ENCODE measurements at places on chromosomes 5 and 9.

DNA sequence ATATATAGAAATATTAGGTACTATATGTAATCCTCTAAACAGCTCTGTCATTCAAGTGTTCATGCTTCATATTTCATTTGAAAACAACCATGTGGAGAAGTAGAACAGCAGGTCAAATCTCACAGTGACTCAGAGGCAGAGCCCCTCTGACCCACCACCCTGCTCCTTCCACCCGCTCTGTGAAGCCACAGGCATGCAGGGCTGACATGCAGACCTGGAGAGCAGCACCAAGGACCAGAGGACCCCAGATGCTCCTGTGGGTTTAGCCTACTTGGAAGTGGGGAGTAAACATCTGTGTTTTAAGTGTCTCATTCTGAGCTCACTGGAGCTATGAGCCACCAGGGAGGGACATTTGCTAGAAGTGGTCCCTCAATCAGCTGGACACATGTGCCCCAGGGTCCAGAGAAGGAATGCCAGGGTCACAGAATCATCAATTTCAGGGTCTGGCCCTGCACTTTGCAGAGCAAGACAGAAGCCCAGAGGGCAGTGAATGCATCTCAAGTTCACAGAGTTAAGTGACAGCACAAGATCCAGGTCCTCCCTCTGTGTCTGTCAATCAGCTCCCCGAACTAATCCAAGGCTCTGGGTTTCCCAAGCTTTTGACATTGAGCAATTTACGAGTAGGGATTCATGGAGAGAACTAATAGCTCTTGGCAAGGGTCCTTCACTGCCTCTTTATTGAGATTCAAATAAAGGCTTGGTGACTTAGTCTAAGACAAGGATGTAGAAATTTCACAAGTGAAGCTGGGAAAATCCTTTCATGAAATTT lies 441.1 kb downstream of the SEMA5A start:
- no peak for DNase-seq

- no peak for DNase-seq
Observed at GRCh38 chr5:125549322-125549911, 803.0 kb upstream of the ZNF608 start.

DNA sequence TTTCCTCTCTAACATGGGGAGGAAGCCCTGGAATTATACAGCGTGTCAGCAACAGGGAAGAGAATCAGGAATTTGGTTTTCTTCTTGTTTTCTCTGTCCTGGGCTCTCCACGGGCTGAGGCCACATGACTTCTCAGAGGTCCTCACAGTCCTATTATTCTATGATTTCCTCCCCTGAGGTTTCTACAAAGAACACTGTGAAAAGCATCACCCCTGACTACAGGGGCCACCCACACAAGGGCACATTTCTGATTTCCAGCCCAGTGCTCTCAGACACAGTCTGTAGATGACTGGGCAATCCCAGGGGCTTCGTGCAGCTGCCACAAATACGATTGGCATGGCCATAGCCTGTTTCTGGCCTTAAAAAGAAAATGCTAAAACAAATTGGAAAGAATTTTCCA lies 284.9 kb downstream of the CEMIP2 start:
- DNase-seq = no peak

DNA sequence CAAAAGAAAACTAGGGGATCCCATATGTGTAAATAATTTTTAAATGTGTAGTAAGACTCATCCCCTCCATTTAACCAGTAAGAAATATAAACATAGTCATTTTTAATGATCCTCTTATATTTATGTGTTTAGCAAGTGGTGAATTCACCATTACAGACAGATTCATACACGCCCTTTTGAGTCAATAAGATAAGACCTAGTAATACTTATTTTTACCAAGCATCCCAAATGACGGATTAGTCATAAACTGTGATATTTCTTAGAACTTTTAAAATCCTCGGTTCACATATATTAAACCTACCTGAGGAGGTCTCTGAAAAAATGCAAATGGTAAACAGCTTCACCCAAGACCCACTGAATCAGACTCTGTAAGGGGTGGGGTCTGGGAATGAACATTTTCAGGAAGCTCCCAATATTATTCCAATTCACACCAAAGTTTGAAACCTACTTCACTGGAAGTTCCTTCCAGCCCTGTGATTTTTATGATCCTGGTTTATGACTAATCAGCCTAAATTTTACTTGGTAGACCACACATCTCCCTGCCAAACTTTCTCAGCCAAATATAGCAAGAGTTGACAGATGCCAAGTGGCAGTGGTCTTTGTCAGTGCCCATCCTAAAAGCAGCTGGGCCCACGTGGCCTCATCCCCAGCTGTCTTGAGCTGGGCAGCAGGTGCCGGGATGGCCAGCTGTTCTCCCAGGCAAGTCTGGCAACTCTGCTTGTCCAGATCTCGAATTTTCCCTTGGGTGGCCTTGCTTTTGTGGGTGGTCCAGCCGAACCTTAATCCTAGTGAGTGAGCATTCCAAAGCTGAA lies 559.0 kb upstream of the RGMB start:
- no peak for DNase-seq

GRCh38 chr9:134875371-134875770 lies 5.2 kb upstream of the FCN2 start:
- no peak for DNase-seq

DNA sequence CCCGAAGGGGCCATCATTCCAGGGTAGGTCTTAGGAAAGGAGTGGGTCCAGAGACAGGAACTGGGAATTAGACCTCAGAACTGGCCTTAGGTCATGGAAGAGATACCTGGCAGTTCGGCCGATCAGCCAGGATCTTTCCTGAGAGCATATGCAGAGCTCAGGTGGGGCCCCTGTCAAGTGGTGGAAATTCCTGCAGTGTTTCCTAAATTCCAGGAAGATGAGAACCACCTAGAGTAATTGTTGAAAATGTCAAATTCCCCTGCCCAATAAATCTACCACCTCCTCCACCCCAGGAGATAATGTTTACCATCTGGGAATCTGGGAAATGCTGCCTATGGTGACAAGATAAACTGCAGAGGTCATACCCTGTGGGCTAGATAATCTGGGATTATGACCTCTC lies 14.6 kb downstream of the TMEM171 start:
- no peak for DNase-seq

- no peak for DNase-seq
Observed at GRCh38 chr5:179802207-179802883, 4.3 kb downstream of the MGAT4B start.

DNA sequence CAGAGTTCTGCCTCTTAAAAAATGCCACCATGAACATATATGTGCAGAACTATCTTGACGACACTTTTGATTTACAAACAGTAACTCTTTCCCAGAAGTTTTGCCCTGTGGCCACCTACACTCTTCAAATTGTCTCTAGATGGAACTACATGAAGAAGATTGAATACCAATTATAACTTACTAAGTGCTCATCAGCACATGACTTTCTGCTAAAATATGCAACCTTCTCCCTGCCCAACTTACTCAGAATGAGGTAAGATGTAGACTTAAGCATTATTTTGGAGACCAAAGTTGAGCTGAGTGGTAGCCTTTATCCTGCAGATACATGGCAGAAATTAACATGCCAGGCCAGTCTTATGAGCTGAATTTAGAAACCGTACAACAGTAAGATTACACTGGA lies 105.4 kb downstream of the SEMA5A start:
- DNase-seq = no peak

DNA sequence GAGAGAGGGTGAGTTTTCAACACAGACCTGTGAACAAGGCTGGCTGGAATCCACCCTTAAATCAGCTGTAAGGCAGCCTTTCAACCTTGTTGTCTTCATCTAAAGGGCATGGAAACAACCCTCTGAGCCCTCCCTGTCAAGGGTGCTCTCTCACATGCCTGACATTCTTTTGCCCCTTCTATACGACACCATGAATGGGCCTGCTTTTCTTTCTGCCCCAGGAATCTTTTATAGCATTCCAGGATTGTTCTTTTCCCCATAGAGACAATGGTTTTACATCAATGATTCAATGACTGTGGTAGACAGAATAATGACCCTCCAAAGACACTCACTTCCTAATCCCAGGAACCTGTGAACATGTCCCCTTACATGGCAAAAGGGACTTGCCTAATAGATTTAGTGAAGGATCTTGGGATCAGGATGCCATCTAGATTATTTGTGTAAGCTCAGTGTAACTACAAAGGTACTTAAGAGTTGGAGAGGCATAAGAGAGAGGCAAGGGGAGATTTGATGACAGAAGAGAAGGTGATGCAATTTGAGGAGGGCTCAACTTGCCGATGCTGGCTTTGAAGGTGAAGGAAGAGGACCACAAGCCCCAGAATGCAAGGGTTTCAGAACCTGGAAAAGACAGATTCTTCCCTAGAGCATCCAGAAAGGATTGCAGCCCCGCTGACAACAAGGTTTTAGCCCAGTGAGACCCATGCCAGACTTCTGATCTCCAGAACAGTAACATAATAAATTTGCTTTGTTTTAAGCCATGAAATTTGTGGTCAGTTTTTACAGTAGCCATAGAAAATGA lies 29.2 kb upstream of the HMHB1 start:
- peak; percentile 6 for DNase-seq

- peak; percentile 25 for DNase-seq
Observed at GRCh38 chr5:54516051-54516655, 1.4 kb upstream of the SNX18 start.

DNA sequence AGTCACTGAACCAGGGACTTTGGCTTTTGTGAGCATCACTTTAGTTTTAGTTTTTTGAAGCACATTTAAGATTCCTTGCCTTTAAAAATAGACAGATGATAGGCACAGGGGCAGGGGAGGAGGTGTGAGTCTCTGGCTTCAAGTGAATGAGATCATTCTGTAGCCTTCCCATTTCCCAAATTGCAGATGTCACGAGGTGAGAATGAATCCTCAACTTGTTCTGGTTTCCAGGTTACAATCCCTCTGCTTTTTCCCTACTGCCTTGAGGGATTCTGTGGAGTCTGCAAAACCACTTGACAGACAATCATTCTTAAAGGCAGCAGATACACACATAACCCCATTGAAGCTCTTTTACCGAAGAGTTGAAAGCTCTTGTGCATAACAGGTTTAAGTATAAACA lies 332.4 kb downstream of the DMAC1 start:
- no peak for DNase-seq

- DNase-seq = no peak
Observed at GRCh38 chr5:18003784-18004183, 369.5 kb downstream of the TAF11L14 start.

DNA sequence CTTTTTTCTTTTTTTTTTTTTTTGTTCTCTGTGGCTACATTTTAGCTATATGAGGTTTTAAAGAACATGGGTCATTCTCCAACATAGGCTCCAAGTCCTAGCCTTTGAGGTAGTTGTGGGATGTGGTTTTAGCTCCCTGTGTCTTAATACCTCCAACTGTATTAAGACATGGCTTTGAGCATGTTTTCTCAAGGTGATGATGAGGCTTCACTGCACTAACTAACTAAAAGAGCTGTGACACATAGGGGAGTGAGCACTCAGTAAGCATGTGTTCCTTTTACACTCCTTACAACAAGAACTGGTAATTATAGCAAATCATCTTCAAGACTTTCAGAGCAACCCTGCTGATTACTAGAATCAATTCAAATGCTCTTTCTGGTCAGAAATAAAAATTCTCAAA lies 333.6 kb upstream of the CCNH start:
- no peak for DNase-seq

GRCh38 chr9:137632230-137633161 lies 13.7 kb downstream of the EHMT1 start:
- DNase-seq = no peak

- no peak for DNase-seq
Observed at GRCh38 chr5:59091965-59092364, 509.1 kb downstream of the RAB3C start.

DNA sequence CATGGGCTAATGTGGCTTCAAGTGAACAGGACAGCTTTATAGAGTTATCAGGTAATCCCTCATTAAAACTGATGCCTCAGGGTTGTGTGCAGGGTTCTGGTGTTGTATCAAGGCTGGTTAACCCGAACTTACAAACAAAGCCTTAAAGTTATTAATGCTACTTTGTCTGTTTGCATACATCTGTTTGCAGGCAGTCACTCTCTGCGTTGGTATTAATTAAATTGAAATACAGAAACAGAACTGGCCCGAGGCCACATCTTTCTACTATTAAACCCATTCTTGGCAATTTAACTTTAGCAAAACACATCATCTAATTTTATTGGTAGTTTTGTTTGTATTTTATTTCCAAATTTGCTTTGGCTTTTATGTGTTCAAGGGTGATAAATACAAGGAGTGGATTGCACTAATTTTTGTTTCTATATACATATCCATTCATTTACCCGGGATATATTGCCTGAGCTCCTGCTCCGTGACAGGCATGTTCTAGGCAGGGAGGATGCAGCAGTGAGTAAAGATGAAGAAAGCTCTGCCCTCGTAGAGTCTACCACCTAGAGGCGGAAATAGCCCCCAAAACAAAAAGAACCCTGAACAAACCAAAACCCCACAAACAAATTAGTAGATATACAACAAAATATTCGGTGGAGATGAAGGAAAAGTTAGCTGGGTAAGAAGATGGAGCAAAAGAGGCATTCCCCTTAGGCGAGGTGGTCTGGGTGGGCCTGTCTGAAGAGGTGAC lies 164.2 kb downstream of the MACROH2A1 start:
- no peak for DNase-seq

GRCh38 chr5:146827901-146828300 lies 50.7 kb downstream of the PPP2R2B start:
- no peak for DNase-seq

DNA sequence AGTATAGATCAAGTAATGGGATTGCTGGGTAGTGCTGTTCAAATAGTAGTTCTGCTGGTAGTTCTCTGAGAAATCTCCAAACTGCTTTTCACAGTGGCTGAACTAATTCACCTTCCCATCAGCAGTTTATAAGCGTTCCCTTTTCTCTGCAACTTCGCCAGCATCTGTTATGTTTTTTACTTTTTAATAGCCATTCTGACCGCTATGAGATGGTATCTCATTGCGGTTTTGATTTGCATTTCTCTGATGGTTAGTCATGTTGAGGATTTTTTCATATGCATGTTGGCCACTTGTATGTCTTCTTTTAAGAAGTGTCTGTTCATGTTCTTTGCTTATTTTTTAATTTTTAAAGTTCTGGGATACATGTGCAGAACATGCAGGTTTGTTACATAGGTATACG lies 279.2 kb upstream of the NREP start:
- no peak for DNase-seq

- no peak for DNase-seq
Observed at GRCh38 chr5:44440186-44440585, 51.0 kb upstream of the FGF10 start.

DNA sequence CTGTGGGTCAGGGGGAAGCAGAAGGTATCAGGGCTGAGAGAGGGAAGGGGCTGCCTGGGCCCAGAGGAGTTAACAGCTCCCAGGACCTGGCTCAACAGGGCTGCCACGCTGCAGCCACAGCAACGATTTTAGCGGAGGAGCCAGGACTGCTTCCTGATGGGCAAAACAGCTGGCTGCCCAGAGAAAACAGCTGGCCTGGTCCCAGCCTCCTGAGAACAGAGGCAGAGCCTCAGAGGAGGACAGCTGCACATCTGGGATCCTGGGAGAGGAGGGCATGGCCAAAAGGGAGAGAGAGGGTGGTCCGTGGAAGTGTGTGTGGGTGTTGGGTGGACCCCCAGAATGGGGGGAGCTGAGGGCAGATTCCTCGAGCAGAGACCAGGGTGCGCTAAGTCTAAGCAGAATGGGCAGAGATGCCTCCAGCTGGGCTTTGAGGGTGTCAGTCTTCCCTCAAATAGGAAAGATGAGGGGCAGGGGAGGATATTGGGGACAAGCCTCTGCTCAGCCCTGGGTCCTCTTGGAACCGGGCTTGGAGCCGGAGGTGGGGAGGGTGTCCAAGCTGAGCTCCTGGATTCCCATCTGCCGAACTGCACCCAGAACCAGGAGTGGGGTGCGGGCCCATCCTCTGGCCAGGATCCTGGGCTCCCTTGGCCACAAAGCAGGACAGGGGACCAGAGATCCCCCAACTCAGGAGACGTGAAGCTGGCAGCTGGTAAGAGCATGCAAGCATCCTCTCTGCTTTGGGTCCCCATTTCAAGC lies 9.1 kb upstream of the CERCAM start:
- no peak for DNase-seq

Measured in epithelial cell of proximal tubule (primary cell).